ENCODE measurements at places on chromosomes 16 and 17.

- no peak for DNase-seq
These were observed 91.1 kb downstream of the RPA1 start for GRCh38 chr17:1920948-1921351.

DNA sequence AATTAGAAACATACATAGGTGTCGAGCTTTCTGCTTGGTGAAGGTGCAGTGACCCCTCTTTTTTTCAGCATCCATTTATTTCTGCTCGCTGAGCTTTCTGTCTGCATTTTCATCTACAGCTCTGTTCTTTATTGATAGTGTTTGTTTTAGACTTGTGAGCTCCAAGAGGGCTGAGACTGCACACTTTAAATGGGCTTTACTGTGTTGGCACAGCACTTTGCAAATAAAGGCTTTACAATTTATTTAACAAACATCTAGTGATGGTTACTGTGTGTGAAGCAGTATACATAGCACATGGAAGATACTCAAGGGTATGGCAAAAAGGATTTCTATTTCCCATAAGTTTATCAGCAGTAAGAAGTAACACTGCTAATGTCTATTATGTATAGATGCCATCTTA, 563.7 kb upstream of the HSBP1 start:
- DNase-seq: no peak

DNA sequence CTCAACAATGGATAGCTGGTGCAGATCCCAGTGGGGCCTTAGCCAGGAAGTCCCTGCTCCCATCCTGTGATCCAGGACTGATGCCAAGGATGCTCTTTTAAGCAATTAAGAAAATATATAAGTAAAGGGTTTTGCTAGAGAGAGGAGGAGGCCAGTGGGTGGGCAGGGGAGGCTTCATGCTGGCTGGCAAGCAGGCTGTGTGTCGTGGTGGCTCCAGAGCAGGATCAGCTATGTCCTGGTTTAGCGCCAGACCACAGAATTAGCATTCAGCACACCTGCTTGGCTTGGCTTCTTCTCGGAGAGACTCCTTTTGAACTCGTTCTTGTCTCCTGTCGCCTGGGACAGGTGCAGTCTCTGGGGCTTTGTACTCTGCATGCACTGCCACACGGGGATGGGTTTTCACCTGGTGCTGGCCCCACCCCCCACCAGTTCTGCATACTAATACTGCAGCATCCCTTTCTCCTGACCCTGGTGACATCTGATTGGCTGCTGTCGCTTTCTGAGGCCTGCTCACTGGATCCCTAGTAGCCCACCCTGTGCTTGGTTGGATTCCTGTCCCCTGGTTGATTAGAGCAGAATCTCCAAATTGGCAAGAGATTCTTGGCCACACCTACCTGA, 66.1 kb downstream of the PLD6 start:
- DNase-seq: no peak

DNA sequence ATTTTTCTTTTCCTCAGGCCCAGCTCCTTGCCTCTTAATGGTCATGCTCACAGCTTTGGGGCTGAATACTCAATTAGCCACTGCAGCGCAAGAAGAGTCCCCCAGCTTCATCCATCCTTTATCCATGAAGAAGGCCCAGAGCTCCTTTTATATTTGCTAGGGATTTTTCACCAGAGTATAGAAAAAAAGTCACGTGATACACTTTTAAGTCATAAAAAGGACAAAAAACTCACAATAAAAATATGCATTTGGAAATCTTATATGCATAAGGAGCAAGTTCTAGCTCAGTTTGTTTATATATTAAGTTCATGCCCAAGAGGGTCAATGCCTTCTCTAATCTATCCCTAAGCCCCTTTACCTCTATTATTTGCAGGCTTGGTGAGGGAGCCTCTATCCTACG, 254.1 kb downstream of the CA10 start:
- no peak for DNase-seq

- no peak for DNase-seq
These were observed 38.8 kb upstream of the HS3ST3A1 start for GRCh38 chr17:13640551-13640950.

Data from GM18507 (cell line).